ENCODE measurements at places on chromosomes 2 and 18.

DNA sequence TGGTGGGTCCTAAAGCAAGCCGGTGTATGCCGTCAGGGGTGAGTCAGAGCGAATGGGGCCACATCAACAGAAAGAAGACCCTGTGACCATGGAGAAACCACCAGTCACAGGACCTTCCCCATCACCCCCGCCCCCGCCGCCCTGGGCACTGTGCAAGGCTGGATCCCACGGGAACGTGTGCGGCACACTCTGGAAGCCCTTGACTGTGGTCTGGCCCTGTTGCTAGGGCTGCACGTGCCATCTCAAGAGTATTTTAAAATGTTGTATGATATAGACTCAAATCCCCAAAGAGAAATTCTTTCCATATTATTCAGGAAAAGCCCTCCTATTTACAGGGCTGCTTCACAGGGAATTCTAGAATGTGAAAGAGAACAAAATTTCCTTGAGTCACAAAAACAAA, 174.8 kb downstream of the BCL2 start:
- no peak for DNase-seq

DNA sequence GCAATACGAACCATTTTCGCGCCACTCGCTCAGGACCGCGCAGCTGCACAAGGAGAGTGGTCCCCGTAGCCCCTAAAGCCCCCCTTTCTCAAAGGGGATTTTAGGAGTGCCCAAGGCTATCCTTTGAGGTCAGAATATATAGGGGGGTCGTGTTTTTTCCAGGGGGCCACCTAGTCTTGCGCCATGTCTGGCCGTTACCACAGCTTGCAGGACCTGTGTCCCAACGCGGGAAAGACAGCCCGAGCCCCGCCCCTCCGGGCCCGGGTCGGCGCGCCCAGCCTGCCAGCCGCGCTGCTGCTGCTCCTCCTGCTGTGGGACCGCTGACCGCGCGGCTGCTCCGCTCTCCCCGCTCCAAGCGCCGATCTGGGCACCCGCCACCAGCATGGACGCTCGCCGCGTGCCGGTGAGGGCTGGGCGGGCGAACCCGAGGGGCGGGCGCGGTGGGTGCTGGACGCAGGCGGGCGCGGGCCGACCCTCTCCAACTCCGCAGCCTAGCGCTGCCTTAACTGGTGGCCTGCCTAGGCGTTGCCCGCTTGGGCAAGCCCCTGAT, at the start of gene CDCA7:
TSS of gene CDCA7 (plus strand) at position 291 of the 550 bp plus-strand sequence. CDS start at position 383, 92 bp downstream.
- peak; percentile 67 for DNase-seq

GRCh38 chr18:79583984-79584401, 95.6 kb upstream of the CTDP1 start:
- no peak for DNase-seq

DNA sequence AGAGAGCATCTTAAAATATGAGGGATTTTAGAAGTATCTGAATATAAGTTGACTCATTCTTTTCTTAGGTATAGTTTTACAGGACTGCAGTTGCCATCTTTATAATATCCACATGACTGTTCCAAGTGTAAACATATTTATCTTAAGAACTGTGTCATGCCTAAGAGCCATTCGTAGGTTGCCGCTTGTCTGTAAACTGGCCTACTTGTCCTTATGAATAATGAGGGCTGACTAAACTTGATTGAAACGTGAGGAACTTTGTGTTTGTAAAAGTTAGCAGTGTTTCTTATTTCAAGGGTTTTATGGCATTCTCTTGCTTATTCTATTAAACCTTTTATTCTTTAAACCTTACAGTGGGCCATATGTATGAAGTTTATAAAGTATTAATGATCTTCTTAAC, 99.6 kb downstream of the MAP3K20 start:
- DNase-seq = no peak

DNA sequence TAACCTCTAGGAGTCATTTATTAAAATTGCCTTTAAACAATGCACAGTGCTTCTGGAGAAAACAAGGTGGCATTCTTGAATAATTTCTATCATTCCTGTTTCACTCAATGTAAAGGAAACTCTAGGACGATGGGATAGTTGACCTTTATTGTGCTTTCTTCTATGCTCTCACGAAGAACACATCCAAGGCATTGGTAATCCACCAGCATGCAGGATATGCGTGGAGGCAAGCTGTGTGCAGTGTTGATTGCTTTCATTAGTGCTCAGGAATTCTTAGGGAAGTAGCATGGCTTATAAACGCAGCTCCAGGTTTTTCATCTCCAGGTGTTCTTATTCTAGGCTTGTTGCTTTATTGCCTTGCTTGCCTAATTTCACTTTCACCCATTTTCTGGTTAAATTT, 58.4 kb upstream of the CAVIN2 start:
- no peak for DNase-seq

DNA sequence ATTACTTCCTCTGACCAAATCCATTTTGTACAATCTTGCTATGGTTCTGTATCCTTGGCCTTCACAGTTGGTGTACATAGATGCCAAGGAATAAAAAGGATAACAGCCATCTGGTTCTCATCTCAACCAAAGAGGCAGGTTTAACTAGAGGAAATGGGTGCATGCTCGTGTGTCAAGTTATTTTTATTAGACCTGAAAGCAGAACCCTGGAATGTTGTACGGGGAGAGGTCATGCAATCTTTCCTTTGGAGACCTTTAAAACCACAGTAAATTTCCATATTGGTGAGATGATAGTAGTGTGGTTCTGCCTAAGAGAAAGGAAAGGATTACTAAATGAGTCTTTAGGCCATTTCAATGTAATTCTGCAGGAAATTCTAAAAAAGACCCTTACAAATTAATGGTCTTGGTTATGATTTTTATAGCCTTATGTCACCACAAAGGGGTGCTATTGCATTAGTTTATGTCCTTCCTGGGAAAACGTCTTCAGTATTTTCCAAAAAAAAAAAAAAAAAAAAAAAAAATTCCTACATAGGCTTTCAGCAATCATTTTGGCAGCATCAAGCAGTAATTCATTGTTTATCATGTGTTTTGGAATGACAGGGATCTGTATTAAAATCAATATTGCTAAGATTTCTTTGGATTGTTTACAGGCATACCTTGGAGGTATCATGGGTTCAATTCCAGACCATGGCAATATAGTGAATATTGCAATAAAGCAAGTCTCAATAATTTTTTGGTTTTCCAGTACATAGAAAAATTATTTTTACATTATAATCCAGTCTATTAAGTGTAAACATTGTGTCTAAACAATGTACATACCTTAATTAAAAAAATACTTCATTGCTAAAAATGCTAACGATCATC, 270.8 kb downstream of the NYAP2 start:
- DNase-seq = no peak

GRCh38 chr2:5352286-5352685, 339.9 kb upstream of the SOX11 start:
- no peak for DNase-seq

DNA sequence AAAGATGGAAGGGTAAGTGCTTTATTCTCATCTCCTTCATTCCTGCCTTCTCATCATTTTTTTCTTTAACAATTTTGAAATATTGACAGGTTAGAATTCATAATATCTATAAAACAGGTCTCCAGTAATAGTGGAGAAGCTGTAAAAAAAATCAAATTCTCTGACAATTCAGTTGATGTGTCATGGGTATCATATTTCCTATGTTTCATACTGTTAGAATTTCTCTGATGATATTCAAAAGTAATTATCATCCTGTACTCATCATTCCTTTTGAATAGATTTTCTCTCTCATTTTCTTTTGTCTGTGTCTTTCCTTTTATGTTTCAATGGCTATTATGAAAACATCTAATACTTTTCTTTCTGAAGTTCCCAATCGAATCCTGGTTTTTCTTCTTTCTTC, 97.7 kb downstream of the CPS1 start:
- no peak for DNase-seq

DNA sequence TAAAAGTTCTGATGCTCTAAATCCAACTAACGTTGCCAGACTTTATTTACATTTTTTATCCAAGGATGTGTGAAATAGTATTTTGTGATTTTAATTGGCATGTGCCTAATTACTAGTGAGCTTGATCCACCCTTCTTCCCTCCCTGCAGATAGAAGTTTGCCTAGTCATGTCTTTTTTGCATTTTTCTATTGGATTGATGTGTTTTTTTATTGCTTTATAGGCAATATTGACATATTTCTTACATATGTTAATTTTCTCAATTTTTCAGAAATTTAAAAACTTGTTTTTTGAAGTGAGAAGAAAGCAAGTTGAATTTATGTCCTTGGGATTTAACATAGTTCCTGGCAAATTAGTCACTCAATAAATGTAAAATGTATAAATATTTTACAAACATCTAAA, 56.4 kb downstream of the EML4 start:
- DNase-seq = no peak

DNA sequence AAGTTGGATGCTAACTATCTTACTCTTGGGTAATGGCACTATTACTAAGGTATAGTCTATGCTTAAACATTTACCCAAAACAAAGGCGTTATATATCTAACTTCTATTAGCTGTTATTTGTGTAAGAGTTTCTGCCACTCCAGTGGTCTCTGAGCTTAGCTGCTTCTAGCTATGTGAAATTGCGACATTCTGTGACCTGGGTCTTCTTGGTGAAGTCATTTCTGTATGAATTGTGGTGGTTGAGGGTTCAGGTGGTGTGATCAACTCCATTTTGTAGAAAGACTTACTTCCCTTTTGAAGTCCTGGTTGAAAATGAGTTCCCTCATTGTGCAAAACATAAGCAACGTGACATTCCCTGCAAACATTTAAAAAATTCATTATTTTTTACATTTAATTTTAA, 221.6 kb downstream of the PIK3C3 start:
- DNase-seq = no peak

DNA sequence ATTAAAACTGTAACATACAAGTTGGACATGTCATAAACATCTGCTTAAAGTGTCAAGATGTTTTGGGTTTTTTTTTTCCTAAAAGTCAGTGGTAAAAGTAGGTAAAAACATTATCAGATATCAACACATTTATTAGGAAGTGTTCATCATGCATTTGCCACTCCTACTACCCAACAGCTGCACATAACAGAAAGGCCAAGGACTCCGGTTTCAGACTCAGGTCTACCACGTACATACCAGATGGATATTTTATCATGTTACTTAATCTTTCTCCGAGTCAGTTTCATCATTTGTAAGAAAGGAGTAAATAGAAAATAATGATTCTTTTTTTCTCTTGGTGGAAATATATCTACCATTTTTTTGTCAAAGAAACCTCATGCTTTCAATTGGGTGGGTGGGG, 192.3 kb downstream of the UBE2E3 start:
- no peak for DNase-seq

GRCh38 chr18:3062798-3063680, 50.1 kb upstream of the LPIN2 start:
- peak; percentile 70 for DNase-seq

DNA sequence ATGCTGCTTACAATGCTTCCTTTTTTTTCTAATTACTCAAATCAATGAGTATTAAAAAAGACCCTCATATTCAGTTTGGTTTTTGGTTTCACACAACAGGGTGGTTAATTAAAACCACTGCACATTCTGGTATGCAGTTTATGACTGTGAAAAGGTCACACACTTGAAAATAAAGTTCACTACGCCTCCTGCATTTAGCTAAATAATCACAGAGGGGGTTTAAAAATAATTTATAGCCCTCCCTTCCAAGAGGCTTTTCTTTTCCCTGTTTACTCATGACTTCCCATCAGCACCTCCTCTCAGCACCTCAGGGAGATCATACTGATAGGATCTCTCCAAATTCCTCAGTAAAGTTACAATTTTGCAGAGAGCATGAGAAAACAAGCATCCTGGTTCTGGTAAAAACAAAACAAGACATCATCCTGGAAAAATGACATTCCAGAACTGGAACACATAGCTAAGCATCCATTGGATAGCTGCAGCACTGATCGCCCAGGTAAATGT, 129.5 kb upstream of the TMEM200C start:
- no peak for DNase-seq

DNA sequence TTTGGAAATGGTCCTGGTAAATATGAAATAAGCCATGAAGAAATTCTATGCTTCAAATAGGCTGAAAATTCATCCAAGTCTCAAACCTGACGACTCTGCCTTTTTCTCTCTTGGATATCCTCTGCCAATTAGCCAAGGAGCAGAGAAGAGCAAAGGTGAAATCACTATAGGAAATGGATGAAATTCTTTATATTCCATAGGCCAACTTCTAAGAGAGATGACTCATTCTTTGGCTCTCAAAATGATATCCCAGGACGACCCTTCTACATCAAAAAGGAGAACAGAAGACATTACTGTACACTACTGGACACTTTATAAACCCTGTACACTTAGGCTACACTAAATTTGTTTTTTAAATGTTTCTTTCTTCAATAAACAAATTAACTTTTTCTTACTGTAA, 22.7 kb downstream of the PDE1A start:
- DNase-seq = peak; percentile 6

- no peak for DNase-seq
Measured at GRCh38 chr18:35864916-35865315, 107.6 kb upstream of the RMP24 start.

- no peak for DNase-seq
Measured at GRCh38 chr18:56637711-56638231, 621 bp downstream of the TXNL1 start.

All from urothelium cell line (cell line).